ENCODE measurements at places on chromosomes 7 and 10.

GRCh38 chr7:122006687-122007086 is 133.7 kb downstream of the PTPRZ1 start:
- no peak for DNase-seq

- DNase-seq: no peak
Observed at GRCh38 chr10:120039826-120040225, 147.3 kb downstream of the SEC23IP start.

GRCh38 chr10:130510755-130511154 is 374.6 kb downstream of the GLRX3 start:
- DNase-seq: no peak

- no peak for DNase-seq
Observed at GRCh38 chr10:90849956-90850749, 7.7 kb downstream of the HTR7 start.

DNA sequence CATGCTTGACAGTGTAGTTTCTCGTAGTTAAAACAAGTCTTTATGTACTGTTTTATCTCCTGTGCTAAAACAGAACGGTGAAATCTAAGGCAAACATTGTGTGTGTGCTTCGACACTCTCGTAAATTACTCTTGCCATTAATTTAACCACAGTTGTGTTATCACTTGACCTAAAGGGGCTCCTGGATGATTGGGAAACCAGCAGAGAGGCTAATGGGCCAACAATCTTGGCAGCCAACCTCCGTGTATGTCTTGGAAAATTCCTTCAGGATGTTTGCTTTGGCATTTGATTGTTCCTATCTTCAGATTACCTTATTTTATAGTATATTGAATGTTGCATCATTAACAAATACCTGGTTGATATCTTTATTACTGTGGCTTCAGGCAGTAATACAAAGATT is 409.5 kb downstream of the SDK1 start:
- DNase-seq: no peak

DNA sequence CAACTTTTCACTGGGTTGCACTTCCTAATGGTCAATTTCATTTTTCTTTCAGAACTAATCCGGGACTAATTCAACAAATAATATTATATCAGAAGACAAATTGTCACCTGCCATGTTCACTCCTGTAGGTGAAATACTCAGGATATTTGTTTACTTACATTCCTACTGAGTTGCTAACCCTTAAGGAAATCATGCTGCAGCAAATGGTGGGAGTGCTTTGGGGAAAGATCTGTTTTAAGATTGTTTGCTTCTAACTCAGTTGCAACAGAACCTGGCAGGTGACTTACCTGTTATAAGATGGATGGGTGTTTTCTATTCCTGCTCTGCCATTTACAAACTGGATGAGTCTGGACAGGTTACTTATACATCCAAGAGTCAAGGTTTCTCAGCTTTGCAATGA is 81.8 kb downstream of the ZNF248 start:
- no peak for DNase-seq

GRCh38 chr10:16894821-16895220 is 77.6 kb upstream of the RSU1 start:
- no peak for DNase-seq

- DNase-seq: no peak
Observed at GRCh38 chr7:158476331-158476932, 111.2 kb downstream of the PTPRN2 start.

GRCh38 chr10:120543291-120543690 is 86.3 kb downstream of the PLPP4 start:
- DNase-seq: no peak

DNA sequence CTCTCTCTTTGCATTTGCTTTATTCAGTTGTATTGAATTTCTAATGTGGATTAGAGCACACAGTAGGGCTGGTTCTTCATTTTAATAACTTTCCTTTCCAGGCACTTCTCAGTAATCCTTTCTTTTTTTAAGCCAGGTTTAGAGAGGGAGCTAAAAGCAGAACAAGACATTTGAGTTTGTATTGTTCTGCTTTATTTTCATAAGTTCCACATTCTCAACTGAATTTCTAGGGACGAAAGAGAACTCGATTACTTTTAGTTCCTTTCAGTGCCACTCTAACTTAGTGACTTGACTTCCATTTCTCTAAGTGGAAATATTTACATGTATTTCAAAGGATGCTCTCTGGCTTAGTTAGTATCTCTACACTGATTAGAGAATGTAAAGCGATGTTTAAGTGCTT is 145.6 kb downstream of the EXOC4 start:
- DNase-seq: no peak

- no peak for DNase-seq
Observed at GRCh38 chr7:42254217-42254616, 17.2 kb upstream of the GLI3 start.

- no peak for DNase-seq
Observed at GRCh38 chr10:114607358-114607998, 50.6 kb downstream of the ABLIM1 start.

DNA sequence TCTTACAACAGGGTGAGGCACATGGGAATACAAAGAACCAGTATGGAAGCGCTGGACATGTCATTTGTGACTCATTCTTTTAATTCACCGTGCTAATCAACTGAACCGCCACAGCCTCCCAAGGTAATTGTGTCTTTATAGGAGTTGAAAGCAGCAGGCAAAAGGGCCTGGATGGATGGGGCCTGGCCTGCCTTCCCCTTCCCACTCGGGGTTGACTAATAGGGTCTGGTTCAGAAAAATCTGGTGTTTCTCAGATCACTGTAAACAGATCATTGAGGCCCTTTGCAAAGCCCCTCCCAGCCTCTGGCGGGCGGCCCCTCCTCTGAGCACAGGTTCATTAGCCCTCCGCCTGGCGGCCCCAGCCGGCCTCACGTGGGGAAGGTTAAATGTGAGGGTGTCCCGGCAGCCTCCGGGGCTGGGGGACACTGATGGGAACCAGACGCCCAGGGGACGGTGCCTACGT is 100.8 kb downstream of the EBF3 start:
- DNase-seq: no peak

DNA sequence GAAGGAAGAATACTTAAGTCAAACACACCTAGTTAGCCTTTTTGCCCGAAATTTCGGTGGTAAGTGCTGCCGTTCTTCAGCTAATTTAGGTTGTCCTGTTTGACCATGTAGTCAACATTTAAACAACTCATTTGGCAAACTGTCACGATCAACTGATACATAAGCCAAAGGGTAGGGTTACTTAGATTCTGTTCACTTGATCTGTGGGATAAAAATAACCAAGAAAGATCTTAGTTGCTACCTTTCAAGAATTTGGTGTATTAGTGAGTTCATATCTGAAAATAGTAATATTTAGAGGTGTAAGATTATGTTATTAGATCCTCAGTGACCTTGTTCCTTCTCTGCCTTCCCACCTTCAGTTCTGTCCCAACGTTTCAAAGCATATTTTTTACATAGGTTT is 2.0 kb downstream of the TNKS2 start:
- DNase-seq: no peak

DNA sequence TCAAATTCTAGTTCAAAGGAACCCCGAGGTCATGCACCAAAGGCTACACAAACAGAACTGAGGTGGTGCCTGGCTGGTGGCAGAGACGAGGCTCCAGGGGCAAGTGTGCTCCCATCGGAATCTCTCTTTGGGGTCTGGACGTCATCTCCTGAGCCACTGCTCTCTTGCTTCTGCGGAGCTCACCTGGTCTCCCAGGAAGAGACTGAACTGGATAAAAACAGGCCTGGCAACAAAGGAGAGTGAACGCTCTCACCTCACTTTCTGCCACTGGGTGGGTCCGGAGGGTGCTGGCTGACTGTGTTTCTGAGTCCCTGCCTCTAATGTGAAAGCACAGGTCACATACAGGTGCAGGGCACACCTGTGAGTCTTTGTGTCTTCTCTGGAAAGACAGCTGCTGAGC is 22.4 kb downstream of the VIPR2 start:
- DNase-seq: no peak

- no peak for DNase-seq
Observed at GRCh38 chr7:105346593-105347322, 42.0 kb downstream of the SRPK2 start.

DNA sequence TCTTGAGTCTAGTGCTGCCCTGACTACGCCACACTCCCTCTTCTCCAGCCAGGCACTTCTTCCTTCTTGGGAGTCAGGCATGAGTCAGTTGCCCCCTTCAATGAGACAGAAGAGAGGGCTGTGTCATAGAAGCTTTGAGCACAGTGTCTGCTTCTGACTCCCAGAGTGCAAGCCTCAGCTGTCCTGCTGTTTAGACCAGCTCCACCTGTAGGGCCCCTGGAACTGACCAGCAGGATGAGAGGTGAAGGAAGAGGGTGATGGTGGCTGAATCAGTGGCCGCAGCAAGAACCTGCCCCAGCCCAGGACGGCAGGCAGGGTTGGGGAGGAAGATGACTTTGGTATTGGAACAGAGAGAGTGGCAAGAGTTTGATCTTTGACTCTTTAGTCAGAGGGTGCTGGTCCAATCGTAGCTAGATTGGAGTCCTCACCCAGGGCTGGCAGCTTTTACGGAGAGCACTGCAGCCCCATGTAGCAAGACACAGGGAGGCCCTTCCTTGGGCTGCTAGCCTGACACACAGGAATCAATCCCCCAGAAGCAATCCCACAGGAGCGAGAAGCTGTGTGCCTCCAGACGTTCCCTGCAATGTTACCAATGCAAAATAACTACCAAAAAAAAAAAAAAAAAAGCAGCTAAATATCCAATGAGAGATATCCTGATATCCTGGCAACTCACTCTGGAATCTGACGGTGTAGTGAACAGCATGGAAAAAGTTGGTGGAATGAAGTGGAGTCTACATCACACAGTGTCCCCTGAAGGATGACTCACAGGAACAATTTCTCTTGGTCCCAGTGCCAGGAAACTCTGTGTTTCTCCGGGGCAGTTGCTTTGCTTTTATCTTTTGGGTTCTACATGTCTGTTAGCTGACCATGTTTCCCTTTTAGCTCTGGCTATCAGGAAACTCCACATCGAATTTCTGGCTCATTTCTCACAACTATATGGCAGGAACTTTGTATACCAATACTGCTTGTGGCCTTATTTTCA is 6.9 kb downstream of the C10orf62 start:
- DNase-seq: no peak

DNA sequence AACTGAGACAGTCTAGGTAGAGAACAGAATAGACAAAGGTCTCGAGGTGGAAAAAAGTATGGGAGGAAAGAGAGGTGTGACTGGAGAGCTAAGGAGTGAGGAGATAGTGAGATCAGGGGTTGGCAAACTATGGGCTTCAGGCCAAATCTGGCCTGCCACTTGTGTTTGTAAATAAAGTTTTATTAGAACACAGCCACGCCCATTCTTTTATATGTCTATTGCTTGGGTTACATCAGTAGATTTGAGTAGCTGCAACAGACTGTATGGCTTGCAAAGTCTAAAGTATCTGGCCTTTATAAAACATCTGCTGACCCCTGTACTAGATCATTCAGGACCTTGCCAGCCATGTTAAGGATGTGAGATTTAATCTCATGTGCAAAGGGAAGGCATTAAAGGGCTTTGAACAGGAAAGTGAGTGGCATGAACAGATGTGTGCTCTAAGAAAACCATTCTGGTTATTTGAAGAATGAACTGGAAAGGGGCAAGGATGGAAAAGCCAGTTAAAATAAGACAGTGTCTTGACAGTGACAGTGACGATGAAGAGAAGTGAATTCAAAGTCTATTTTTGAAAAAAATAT is 240.3 kb downstream of the RNLS start:
- DNase-seq: no peak

DNA sequence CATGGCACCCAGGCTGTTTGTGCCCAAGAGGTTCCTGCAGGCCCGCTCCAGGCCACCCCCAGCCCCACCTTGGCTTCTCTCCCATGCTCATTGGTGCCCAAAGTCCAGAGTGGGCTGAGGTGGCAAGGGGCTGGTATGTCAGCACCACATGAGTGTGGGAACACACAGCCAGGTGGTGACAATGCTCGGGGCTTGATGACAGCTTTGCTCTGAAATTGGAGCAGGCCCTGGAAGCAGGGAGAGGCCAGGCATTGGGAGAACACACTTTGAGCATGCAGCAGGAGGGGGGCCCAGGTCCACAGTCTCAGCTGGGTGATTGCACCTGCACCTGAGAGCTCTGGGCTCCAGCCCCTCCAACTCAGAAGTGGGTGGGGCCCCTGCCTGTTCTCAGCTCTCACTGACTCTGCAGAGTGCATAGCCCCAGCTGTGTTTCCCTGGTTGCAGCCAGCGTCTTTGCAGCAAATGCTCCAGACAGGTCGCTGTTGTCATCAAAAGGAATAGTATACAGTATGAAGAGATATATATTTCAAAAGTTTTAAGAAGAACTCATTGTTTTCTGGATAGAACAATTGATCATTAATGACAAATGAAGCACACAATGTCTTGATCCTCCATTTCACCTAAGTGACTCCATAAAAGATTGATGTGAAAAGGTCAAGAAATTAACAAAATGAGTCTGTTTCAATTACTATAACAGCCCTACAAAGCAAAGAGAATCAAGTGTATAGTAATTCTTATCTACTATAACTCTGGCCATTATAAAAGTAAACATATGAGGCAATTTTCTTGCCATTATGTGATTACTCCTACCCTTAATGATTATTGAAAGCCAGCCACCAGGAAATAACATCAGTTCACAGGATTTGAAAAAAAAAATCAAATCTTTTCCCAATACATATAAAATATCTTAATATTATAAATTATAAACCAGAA is 848.1 kb downstream of the PCDH15 start:
- DNase-seq: no peak

DNA sequence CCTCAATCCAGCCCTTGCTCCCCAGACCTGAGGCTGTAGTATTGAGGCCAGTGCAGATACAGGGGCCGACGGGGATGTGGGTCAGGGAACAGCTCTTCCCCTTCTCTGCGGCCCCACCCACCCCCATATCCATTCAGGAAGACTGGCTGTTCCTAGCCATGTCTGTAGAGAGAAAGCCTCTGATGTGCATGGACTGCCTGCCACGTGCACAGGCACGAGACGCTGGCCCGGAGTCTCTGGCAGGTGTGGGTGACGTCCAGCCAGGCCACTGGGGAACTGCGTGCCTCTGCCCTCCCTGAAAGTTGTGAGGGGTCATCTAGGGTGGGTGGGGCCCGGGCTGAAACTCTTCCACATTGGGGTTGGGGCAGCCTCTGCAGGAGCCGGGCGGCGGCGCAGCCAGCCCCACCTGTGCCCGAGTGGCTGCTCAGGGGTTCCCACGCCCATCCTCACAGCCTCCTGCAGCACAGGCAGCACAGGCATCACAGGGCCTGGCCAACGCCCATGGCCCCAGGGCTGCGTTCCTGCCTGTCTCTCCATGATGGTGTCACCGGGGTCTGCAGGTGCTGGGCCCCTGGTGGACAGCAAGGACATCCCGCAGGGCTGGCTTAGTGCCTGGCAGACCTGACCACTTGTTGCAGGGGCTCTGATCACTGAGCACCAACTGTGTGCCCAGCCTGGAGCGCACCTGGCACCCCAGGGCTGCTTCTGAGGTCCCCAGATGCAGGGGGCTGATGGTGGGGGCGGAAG is 27.5 kb downstream of the MICALL2 start:
- no peak for DNase-seq

- no peak for DNase-seq
Observed at GRCh38 chr7:7671361-7671760, 30.8 kb downstream of the UMAD1 start.

All from stimulated activated CD4-positive, alpha-beta T cell treated with anti-CD3 and anti-CD28 coated beads, Interleukin-2, amount 100 ng/mL, for 4 hours (primary cell).